Pancreas (tissue), 10 donors: ENCODE measurements at places on chromosomes 11 and 22.
A peak's percentile ranks its signal among the peaks of the same experiment; 100 is the strongest.

DNA sequence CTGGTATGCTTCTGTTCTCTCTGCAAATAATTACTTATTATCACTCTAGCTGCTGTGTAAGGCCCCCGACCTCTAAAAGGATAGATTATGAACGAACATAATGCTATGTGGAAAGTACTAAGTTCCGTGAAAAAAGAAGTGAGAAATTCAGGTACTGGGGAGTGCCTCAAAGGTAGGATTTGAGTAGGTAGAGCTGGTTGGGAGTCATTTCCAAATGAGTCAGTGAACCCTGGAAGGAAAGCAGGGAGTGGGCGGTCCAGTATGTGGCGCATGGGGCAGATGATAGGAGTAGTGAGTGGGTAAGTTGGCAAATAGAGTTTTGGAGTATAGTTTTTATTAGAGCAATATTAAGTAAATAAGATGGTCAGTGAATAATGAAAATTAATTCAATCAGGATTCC lies 2.4 kb downstream of the ZC3H12C start:
- DNase-seq = no peak

DNA sequence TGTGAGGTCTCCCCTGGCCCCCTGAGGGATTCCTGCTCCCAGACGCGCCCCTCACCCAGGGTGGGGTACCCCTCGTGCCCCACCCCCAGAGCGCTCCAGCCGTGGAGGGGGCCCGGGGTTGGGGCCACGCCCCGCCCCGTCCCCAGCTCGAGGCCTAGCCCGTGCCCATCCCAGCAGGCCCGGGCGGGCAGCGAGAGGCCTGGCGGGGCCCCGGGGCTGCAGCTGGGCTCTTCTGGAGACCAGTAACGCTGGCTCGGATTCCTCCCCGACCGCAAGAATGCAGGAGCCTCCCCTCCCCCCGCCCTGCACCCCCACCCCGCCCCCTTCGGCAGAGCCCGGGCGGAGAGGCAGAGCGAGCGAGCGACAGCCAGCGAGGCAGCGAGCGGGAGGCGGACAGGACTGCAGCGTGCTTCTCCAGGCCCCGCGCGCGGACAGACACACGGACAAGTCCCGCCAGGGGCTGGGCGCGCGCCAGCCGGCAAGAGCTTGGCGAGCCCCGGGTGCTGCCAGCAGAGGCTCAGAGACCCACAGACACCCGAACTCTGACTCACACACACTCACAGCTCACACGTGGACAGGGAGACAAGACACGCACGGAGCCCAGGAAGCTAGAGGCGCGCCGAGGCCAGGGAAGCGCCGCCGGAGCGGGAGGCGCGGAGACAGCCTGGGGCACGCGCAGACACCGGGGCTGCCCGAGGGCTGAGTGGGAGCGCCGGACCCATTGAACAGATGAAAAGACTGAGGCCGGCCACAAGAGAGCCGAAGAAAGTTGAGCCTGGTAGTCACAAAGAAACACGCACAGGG lies 15.2 kb downstream of the BCL9L start:
- DNase-seq = peak; percentile 64

- DNase-seq = peak; percentile 85
These were observed 20.2 kb downstream of the FADS3 start for GRCh38 chr11:61871158-61871597.

DNA sequence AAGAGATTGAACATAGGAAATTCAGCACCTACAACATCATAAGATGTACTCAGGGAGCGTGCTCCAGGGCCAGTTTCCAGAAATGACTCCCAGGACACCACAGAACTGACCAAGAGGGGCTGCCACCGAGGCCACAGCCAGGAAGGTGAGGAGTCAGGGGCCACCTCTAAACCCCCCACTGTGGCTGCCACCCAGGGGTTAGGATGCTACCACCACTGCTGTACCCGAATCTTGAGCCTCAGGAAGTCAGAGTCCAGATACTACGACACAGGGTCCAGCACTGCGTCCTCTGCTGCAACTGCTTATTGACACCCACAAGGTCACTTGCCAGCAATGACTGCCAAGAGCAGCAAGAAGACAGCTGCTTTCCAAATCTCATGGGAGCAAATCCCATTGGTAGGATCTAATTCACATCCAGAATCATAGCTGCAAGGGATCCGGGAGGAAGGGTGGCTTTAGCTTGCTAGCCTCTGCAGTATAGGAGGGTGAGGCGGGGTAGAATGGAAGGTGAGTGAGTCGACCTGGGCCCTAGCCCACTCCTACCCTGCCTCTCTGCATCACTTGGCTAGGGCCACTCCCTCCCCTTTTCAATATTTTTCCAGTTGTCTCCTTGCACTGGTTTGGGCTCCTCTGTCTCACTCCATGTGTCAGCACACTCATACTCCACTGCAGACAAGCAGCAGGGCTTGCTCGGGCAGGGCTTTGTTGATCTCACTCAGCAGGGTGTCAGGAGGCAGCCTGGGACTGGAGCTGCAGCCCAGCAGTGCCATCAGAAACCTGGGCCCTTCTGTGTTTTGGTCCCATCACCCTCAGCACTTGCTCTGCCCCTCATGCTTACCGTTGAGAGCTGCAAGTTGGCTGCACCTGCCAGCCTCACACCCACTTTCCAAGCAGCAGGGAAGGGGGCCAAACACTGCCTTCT lies 18.1 kb upstream of the CYTH4 start:
- no peak for DNase-seq

DNA sequence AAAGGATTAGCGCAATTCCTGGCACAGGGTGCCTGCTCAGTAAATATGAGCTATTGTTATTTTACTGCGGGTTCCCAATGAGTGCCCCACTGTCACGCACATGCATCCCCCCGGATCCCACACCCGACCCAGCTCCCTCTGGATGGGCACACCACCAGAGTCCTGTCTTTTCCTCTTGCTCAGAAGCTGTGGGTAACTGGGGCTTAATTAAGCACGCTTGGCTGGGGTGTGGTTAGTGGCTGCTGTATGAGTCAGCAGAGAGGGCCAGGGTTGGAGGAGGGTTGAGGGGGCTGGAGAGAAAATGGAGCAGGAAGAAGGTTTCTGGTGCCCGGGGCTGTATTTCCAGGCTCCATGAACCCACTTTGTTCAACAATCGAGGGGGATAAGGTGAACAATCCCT lies 30.3 kb upstream of the NECTIN1 start:
- no peak for DNase-seq

DNA sequence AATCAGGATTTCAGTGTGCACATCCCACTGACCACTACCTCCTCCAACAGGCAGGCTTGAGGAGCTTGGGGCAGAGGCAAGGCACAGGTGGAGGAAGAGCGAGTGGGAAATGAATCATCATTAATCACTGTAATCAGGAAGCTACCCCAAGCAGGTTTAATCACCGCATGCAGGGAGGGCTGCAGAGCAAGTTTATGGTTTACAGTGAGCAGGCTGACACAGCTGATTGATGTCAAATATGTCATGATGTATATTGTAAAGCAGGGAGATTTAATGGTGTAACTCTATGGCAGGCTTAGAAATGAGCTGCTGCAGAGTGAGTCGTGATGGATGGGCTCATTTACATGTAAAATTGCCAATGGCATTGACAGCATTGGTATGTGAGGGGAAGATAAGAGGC lies 441.0 kb downstream of the NTM start:
- no peak for DNase-seq

DNA sequence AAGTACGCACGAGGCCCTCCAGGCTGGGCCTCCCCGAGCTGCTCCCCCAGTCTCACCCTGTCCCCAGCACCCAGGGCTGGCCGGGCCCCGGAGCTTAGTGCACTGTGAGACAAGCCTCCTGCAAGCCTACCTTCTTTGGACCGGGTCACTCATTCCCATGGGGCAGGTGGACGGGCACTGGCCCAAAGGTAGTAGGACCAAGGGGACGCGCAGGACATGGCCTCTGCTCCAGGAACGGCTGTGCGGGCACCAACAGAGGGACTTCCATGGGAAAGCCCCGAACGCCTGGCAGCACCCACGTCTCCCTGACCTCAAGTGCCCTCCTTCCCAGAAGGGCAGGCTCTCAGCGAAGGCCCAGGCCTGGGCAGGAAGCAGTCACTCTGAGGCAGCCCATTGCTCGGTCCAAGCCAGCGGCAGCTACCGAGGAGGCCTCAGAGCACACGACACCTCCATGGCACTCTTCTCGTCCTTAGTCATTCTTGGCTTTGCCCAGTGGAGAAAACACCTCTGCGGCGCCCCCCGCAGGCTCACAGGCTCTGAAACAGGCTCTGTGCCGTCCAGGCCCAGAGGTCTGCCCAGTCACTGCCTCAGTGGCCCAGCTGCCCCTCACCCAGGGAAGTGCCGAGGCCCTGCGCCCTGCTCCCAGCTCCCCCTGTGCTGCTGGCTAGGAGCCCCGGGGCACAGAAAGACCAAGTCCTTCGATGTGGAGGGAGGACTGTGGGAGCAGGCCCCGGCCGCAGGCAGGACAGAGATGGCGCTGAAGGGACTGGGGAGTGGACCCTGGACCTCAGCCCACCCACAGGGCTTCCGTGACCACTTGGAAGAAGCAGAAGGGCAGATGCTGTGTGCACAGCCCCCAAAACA lies 3.8 kb downstream of the MOB2 start:
- peak; percentile 54 for DNase-seq

GRCh38 chr11:107651672-107652071 lies 60.2 kb downstream of the SLN start:
- no peak for DNase-seq

- no peak for DNase-seq
These were observed 32.0 kb downstream of the IGHMBP2 start for GRCh38 chr11:68935516-68936357.

- no peak for DNase-seq
These were observed 22.4 kb downstream of the ENTHD1 start for GRCh38 chr22:39871008-39871798.

GRCh38 chr11:101341578-101341977 lies 212.0 kb upstream of the PGR start:
- no peak for DNase-seq

DNA sequence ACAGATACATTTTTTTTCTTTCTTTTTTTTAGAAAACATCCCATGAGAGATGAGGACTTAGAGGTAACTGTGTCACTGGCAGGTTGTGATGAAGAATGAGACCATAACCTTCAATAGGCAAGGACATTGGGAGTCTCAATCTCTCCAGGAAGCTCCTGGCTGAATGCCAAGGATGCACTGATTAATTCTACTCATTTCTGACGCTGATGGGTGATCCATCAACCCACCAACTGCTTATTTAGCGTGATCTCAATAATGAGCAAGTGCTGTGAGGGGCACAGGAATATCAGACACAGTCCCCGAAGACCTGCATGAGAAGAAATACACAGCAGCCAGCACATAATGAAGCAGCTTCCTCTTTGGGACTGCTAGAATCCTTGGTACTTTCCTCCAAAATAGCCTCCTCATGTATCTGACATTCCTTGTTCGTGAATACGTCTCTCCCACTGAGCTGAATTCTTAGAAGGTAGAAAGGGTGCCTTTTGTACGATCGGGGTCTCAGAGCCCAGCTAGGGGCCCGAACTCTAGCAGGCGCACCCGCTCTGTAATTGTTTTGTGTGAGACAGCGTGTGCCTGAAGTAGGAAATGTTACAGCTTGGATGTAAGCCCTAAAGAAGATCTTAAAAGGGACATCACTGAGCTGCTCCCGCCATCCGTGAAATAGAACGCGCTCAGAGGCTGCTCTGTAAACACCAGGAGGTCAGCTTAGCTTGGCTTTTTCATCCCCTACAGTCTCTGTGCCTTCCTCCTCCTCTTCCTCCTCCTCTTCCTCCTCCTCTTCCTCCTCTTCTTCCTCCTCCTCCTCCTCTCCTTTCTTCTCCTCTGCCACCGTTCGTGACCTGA lies 7.2 kb downstream of the CLMP start:
- DNase-seq = no peak

DNA sequence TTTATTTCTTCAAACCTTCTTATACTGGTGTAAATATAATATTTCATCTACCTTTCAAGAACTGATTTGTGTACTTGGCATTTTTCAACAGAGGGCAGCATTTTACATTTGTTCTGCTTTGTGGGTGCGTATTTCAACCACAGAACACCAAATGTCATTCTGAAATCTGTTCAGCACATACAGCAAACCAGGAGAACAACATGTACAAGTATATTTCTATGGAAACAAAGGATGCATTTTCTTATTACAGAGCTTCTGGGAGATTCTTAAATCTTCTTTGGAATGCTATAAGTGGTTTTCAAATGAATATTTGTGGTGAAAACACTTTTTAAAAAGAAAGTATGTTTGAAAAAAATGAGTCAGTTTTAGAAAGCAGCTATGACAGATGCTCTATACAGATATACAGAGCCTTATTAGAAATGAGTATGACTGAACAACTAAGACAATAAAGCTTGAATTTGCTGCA lies 946.0 kb downstream of the FAM181B start:
- DNase-seq = no peak

- no peak for DNase-seq
These were observed 12.4 kb downstream of the ADM start for GRCh38 chr11:10317151-10317755.

- no peak for DNase-seq
These were observed 112.4 kb downstream of the KIRREL3 start for GRCh38 chr11:126888115-126888712.

DNA sequence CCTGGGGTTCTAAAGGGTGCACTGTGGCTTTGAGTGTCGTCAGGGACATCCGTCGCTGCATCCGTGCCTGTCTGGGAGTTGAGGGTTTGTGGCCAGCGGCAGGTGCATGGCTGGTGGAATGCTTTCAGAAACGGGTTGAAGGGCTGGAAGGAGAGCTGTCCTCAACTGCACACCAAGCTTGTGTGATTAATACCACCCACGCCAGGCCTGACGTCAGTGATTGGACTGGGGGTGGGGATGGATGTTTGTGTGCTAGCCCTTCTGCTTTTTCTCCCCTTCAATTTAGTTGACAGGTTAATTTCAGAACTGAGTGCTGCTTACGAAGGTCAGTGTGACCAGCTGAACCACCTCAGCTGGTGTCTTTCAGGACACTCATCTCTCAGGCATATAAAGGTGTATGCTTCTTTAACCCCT lies 3.2 kb upstream of the GAB2 start:
- no peak for DNase-seq

DNA sequence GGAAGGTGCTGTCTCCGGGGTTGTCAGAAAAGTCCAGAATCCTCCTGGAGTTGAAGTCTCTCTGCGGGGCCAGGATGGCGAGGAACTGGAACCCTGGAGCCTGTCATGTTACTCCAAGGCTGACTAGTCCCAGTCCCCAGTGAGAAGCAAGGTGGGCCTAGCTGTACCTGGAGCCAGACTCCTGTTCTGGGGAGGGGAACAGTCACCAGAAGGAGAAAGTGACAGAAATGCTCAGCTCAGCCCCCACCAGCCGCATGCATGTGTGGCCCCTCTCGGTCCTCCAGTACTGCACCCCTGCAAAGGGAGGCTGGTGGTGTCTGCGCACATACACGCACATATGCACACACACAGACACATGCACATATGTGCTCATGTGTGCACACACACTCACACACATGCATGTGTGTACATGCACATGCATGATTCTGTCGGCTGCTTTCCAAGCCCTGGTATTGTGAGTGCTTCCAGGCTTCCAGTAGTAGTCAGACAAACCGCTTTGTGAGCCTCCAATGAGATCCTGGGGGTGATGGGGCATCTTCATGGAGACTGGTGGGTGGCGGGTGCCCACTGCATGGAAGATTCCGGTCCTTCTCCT lies 54.3 kb downstream of the RTL6 start:
- peak; percentile 30 for DNase-seq

- DNase-seq = peak; percentile 60
These were observed 98.0 kb upstream of the ASPHD2 start for GRCh38 chr22:26330971-26331625.
